ENCODE measurements at places on chromosomes 3 and 15. TPM values are rescaled to one million over a fixed set of nuclear protein-coding genes. Genes with fewer than 3 reads are reported as not detected.

OCA2 gene
- total RNA-seq = under 0.01 TPM

TRH gene
- total RNA-seq = not detected

LDHAL6B gene
- not detected for total RNA-seq

NLGN1 gene
- total RNA-seq = 2.8 TPM

GNAT1 gene
- not detected for total RNA-seq

BFSP2 gene
- not detected for total RNA-seq

FSTL1 gene
- 849 TPM for total RNA-seq
